ENCODE measurements at places on chromosomes 3 and 15.

- no peak for DNase-seq
These were observed 88.3 kb upstream of the CLSTN2 start for GRCh38 chr3:139846729-139847128.

DNA sequence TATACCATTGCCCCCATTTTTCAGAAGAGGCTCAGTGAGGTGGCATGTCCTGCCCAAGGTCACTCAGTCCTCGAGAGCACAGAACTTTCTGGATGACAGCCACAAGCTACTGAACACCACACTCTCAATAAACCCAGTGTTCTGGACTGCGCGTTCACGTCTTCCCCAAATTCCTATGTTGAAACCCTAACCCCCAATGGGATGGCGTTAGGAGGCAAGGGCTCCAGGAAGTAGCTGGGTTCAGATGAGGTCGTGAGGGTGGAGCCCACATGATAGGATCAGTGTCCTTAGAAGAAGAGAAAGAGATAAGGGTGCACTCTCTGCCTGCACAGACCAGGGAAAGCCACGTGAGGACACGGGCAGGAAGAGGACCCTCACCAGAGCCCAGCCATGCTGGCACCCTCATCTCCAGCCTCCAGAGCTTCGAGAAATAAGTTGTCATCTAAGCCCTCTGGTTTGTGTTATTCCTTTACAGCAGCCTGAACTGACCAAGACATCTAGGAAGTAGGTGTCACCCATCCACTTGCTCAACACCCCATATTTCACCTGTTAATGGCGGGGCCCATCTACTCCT, 324.0 kb downstream of the UACA start:
- DNase-seq, result no peak

DNA sequence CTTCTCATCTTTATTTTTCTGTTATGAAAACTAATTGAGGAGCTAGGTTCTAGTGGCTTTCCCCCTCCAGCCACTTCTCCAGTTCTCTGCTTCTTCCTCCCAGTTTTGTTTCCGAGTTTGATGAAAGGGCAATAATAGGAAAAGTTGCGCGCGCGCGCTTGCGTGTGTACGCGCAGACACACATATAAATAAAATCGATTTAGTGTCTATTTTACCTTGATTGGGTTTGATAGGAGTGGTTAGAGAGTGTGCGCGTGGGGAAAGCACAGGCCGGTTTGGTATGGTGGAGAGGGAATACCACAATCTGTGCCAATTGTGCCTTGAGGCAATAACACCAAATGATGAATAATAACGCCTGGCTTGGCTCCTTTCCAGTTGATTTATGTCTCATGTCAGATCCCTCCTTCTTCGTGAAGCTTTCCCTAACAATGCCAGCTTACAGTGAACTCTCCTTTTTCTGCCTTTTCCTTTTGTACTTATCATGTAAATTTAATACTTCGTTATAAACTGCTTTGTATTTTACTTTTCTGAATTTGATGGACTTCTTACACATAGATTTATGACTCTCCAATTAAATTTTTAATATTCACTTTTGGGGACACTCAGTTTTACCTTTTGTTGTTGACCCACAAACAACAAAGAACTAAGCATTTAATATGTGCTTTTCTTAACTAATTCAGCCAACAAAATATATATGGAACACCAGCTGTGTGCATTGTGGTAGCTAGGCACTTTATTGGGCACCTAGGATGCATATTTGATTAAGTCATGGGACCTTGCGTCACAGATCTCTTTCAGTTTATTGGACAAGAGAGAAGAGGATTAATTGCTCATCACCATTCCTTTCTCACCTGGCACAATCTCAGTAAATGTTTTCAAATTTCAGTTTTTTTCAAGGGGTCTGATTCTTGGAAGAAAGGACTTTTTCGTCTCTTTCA, 1.7 kb downstream of the TIPARP start:
- DNase-seq, result peak; percentile 77

GRCh38 chr3:10417847-10418246, 87.5 kb downstream of the ATP2B2 start:
- DNase-seq, result no peak

GRCh38 chr3:130627882-130628281, 110.9 kb downstream of the COL6A6 start:
- no peak for DNase-seq

DNA sequence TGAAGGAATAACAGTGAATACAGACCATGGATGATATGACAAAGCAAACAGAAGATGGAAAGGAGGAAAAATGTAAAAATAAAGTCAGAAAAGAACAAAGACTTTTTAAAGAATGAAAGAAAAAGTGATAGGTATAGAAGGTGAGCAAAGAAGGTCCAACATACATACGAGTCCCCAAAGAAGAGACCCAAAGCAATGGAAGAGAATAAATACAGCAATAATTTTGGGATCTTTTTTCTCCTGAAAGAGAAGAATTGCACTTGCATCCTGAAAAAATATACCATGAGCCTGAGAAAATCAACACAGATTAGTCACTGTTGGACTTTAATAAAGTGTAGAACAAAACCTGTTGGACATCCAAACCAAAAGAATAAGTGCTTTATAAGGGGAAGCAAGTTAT, 85.3 kb upstream of the SLC6A1 start:
- DNase-seq, result no peak

DNA sequence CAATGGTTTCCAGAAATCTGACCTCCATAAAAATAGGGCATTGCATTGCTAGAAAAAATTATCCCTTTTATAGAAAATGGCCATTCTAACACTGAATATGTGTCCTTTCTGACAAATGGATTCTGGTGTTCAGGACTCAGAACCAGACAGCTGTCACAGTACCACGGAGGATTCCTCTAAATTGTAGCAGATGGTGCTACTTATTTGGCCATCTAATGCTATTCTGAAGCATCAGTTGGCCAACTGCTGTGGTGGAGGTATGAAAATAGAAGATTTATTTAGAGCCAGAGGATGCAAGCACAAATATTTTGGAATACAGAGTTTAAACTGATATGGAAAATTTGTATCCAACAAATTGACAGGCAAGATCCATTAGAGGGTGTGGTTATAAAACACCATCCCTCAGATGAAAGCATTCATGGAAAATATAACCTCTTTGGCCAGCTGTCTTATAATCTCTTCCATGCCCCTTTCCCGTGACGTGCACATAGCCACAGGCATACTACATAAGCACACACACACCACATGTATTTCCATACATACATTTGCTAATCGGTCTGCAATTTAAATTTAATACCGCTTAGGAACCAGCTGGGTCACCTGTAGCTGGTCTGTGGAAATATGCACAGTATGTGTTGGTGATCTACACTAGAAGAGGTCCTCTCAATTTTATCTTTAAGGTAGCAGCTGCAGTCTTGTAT, 302.7 kb upstream of the KCNMB2 start:
- DNase-seq, result no peak

GRCh38 chr3:102570511-102570910, 135.7 kb downstream of the ZPLD1 start:
- no peak for DNase-seq
